ENCODE measurements at places on chromosomes 6 and 20. TPM values are rescaled to one million over a fixed set of nuclear protein-coding genes. Genes with fewer than 3 reads are reported as not detected.
A peak's percentile ranks its signal among the peaks of the same experiment; 100 is the strongest.

The SMOC2 gene
- total RNA-seq = not detected

GRCh38 chr6:152863618-152864326, 113.2 kb downstream of the VIP start:
- peaks cover 3% of the 10 kb centered on the region for H3K27me3 ChIP-seq
- H3K4me1 ChIP-seq = peaks cover 1% of the 10 kb centered on the region
- H3K36me3 ChIP-seq = no peaks in the 10 kb centered on the region
- DNase-seq = peak; percentile 11

GRCh38 chr6:29516108-29516507, 28.4 kb upstream of the MAS1L start:
- H3K4me1 ChIP-seq = peaks cover 7% of the 10 kb centered on the region
- H3K27ac ChIP-seq = no peak overlapping the region
- no peak for DNase-seq
- peaks cover 20% of the 10 kb centered on the region for H3K27me3 ChIP-seq

GRCh38 chr6:156545931-156546330, 231.2 kb upstream of the ARID1B start:
- H3K4me1 ChIP-seq = no peaks in the 10 kb centered on the region
- no peak overlapping the region for H3K27ac ChIP-seq
- no peaks in the 10 kb centered on the region for H3K27me3 ChIP-seq
- H3K4me3 ChIP-seq = no peak overlapping the region
- H3K36me3 ChIP-seq = no peaks in the 10 kb centered on the region
- no peak for DNase-seq

All from activated T-helper 2 cell treated with anti-CD3 and anti-CD28 coated beads, Interferon-gamma antibody, Interleukin-2, Interleukin-4, amounts not matched to agents 10 μg/mL and 5 μg/mL and 100 μg/mL, durations not matched to agents 14 hours and 24 hours and 36 hours (primary cell).